ENCODE measurements at places on chromosomes 5 and 9.

GRCh38 chr5:158382473-158382872 is 523.5 kb upstream of the CLINT1 start:
- peak; percentile 47 for DNase-seq

- DNase-seq: no peak
These were observed 1.8 kb upstream of the ENTPD2 start for GRCh38 chr9:137055385-137056364.

DNA sequence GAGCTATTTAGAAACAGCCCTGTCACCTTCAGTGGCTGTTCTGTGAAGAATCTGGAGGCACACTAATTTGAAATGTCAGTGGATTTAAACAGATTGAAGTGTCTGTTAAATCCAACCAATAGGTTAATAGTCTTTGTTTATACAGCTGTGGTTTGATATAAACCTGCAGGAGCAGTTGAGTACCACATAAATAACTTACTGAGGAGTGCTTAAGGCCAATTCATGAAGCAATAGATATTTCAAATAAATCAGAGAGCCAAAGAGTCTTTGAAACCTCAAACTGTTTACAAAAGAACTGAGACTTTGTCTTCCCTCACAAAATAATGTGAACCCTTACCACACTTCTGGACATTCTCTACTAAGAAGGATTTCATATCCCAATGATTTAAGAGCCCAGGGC is 111.9 kb downstream of the FEM1C start:
- DNase-seq: no peak

DNA sequence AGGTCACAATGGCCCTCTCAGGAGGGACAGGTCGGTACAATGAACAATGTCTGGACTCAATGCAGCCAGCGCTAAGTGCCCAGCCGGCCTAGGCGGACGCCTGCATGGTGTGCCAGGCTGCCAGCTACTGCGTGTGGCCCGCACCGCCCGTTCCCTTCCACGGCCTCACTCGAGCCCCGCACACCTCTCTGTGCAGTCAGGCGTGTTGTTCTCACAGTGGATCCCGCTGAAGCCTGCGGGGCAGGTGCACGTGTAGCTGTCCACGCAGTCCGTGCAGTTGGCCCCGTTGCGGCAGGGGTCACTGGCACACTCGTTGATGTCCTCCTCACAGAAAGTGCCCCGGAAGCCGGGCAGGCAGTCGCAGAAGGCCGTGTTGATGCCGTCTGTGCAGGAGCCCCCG is 26.7 kb upstream of the SEC16A start:
- DNase-seq: no peak

DNA sequence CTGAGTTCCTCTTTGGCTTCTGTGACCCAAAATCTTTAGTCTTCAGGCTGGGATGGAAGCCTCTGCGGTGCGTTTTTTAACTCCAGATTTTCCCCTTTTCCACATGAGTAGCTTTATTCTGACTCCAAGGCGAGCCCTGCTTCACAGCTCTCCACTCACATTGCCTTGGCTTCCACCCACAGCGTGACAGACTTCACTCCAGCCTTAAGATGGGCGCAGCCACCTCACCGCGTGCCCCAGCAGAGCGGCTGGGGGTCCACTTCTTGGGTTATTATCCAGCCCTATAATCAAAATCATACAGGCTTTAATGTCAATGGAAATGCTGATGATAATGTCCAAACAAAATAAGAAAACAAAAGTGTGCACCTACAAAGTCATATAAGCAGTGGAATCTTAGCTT is 1.2 kb downstream of the EXOC3 start:
- DNase-seq: no peak

DNA sequence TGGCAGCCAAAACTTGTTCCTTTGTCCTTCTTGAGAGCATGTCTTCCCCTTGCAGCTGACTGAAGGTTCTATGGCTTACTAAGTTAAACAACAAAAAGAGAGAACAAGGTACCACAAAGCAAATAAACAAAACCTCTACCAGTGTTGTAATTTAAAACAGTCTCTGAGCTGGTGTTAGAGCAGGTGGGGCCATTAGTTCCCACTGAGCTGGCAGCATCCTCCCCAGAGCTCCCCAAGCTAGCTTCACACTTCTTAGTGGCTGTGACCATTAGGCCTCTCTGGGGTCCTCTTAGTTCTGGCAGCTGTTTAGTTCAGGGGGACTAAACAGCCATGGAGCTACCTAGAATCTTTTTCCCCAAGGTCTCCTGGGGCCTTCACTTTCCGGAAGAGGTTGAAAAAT is 128.6 kb upstream of the ELL2 start:
- no peak for DNase-seq

DNA sequence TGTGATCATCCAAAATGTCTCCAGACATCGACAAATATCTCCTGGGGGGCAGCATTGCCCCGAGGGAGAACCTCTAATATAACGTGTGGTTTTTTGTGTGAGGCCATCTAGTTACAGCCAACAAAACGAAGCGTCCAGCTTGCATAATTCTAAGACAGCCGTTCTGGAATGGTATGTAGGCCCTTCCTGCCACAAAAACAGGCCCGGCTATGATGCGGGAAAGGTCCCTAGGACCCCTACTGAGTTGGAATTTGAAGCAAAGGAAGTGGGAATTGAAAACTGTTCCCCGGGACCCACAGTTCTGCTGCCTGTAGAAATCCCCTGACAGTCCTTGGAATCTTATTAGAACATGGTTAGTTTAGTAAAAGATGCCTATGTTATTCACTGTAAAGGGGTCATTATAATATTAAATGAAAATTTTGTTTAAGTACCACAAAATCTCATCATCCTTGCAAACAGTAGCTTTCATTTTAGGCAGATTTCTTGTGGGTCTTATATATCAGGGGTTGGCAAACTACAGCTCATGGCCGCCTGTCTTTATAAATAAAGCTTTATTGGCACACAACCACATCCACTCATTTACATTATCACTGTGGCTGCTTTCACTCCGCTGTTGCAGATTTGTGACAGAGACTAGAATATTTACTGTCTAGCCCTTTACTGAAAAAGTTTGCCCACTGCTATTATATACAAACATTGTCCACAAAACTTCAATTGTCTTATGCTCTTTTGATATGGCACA is 70.7 kb downstream of the MSX2 start:
- no peak for DNase-seq

GRCh38 chr5:37988454-37989046 is 148.7 kb upstream of the GDNF start:
- DNase-seq: no peak

- DNase-seq: no peak
These were observed 56.4 kb upstream of the ISL1 start for GRCh38 chr5:51326844-51327243.

GRCh38 chr5:1208743-1209488 is 7.5 kb downstream of the SLC6A19 start:
- DNase-seq: no peak

GRCh38 chr5:34620185-34620584 is 35.9 kb upstream of the RAI14 start:
- no peak for DNase-seq

DNA sequence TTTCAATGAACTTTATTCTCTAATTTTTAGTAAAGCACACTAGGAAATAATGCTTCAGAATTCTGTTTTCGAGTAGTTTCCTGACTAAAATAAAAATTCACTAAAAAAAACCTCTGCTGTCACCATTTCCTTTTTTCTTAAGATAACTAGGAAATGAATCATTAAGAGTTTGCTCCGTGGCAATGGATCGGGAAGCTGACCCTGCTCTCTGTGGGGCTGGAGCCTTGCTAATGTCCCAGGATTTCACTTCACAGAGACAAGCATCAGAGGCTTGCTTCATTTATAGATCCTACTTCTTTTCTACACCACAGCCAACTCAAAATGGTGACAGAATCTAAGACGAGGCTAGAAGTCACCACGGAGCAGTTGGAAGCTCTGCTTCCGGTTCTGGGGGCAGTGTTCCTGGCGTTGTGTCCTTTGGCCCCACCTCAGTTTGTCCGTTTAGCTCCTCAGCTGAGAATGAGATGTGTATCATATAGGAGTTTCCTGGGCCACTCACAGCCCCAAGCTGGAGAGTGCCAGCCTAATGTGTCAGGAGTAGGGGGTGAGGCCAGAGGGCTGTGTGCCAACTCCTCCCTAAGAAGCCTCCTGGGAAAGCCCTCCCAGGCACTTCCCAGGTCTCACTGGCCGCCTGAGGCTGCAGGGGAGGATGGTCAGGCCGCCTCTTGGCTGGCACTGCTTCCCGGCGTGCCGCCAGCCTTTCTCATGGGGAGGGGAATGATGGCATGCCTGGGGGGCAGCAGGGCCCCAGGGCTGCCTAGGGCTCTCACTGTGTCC is 19.6 kb downstream of the TENT4A start:
- no peak for DNase-seq

All from activated naive CD8-positive, alpha-beta T cell treated with anti-CD3 and anti-CD28 coated beads for 36 hours (primary cell).